Breast epithelium (tissue), 4 donors: ENCODE measurements at places on chromosomes 3 and 15.

DNA sequence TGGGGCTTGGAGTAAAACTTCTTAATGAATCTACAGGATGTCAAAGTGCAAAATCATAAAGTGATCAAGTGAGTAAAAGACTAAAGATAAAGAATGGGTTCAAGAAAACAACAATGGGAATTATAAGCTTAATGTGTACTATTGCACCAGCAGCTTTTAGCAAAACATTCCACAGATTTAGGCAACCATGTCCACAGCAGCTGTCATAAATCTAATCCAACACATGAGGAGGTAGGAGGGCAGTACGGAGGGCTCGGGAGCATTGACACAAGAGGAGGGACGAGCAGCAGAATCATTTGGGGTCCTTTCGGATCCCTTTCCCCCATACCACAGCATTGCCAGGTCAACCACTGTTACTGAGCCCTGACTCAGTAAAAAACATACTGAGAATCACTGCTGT is 464.3 kb upstream of the WNT5A start:
- DNase-seq, result no peak

GRCh38 chr15:76987276-76987675 is 7.7 kb upstream of the PSTPIP1 start:
- DNase-seq, result no peak

- DNase-seq, result no peak
These were observed 4.0 kb downstream of the RNF13 start for GRCh38 chr3:149816986-149817385.

GRCh38 chr3:156161172-156161571 is 40.8 kb downstream of the KCNAB1 start:
- DNase-seq, result no peak

- no peak for DNase-seq
These were observed 177.6 kb downstream of the GHSR start for GRCh38 chr3:172270557-172271166.

GRCh38 chr3:159583662-159584061 is 405.0 kb upstream of the IL12A start:
- DNase-seq, result no peak

DNA sequence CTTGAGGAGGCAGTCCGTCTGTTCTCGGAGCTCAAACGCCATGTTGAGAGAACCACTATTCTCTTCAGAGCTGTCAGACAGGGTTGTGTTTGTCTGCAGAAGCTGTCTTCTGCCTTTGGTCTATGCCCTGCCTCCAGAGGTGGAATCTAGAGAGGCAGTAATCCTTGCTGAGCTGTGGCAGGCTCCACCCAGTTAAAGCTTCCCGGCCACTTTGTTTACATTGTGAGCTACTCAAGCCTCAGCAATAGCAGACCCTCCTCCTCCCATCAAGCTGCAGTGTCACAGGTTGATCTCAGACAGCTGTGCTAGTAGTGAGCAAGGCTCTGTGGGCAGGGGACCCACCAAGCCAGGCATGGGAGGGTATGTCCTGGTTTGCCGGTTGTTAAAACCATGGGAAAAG is 8.9 kb downstream of the OR5AC2 start:
- DNase-seq, result no peak

GRCh38 chr3:101091489-101091888 is 98.3 kb upstream of the ABI3BP start:
- no peak for DNase-seq

- no peak for DNase-seq
These were observed 712.7 kb upstream of the LMCD1 start for GRCh38 chr3:7788881-7789280.

DNA sequence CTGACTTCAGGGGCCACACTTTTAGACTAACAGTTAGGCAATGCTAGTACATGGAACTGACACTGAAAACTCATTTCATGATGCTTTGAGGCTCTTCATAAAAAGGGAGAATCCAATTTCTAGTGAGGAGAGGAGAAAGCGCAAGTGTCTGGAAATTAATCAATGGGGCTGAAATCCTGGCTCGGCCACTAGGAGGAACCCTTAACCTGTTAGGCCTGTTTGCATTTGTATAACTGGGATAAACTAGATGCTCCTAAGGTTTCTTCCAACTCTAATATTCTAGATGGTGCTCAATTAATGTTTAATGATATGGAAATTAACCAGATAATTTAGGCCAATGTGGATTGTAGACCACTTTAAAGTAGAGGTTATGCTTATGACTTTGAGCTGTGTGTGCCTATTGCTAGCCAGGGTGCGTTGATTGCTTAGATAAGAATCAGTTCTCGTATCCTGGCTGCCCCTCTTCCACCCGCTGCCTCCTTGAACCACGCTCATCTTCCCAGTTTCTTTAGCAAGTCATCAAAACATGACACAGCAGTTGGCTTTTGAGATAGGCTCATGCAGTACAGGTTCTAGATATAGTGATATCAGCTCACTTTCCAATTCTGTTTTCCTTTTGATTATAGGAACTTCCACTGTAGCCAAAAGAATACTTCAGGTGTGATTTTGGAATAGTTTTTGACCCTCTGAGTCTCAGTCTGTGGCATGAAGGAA is 16.8 kb upstream of the CRBN start:
- DNase-seq, result no peak

DNA sequence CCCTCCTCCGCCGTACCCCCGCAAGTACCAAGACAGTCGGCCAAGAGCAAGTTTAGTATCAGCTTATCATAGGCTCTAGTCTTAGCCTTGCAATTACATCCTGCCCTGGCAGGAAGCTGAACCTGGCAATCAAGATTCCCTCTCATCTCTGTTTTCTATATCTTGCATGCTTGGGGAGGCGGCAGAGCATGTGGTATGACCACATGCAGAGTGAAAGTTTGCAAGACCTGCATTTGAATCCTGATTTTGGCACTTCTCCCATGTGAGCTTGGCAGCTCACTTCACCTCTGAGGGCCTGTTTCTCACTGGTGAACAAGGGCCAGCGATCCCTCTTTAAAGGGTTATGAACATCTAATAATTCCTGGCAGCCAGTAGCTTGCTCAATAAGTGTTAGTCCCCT is 106.1 kb upstream of the FRMD4B start:
- DNase-seq, result no peak

- DNase-seq, result no peak
These were observed 2.1 kb downstream of the ANKUB1 start for GRCh38 chr3:149790268-149790667.

DNA sequence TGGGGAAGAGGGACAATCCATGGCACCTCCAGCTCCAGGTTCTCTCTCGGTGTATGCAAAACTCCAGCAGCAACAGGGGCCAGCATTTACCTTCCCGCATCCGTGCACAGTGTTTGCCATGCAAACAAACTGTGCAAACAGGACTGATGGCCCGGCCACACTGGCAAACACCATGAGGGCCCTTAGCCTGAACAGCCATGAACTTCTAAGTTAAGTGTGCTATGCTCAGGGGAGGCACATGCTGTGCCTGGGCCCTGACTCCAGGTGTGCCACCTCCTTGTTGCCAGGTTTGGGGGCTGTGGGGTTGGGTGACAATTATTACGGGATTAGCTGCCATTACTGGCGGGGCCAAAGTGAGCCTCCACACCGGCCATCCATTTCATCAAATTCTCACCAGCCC is 57.5 kb downstream of the CACNA2D2 start:
- DNase-seq, result no peak

GRCh38 chr3:159974-160373 is 36.6 kb upstream of the CHL1 start:
- no peak for DNase-seq

- DNase-seq, result no peak
These were observed 54.9 kb downstream of the C3orf85 start for GRCh38 chr3:109191421-109191820.

GRCh38 chr3:16466822-16467221 is 46.7 kb downstream of the RFTN1 start:
- no peak for DNase-seq

- DNase-seq, result no peak
These were observed 436.0 kb upstream of the NR2F2 start for GRCh38 chr15:95894407-95894956.

GRCh38 chr3:127777921-127778656 is 44.2 kb downstream of the MGLL start:
- DNase-seq, result no peak

GRCh38 chr15:47786371-47786770 is 69.1 kb downstream of the SEMA6D start:
- no peak for DNase-seq

DNA sequence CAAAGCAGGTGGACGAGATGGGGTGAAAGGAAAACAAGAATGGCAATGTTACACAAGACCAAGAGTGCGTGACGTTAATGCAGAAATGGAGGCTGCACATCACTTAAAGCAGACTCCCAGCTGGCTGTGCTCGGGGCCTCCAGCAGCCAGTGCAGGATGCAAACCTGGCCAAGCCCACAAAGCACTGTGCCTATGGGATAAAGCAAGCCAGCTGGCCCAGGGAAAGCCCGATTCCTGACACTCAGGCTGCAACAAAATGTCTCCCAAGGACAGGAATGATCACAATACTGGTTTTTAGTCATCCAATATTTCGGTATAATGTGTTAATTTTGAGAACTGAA is 86.2 kb downstream of the SEC22A start:
- DNase-seq, result no peak

- no peak for DNase-seq
These were observed 125.0 kb upstream of the PLXNA1 start for GRCh38 chr3:126857928-126858327.
